Osteoblast (primary cell): ENCODE measurements at places on chromosomes 3 and 15. TPM values are rescaled to one million over a fixed set of nuclear protein-coding genes. Genes with fewer than 3 reads are reported as not detected.

The ACKR4 gene
- total RNA-seq: 0.72 TPM in 1 of 2 replicates, not detected in the other

The AHSG gene
- total RNA-seq: not detected in 2 replicates

The SNTN gene
- not detected in 2 replicates for total RNA-seq

The MYRIP gene
- total RNA-seq: under 0.01 TPM in 2 replicates

The ACSBG1 gene
- under 0.01 TPM in 2 replicates for total RNA-seq

The ACOX2 gene
- 28.6 and 29.8 TPM in 2 replicates for total RNA-seq

The CALML4 gene
- total RNA-seq: 1.2 and 2.2 TPM in 2 replicates
